ENCODE measurements at places on chromosomes 13 and 19. TPM values are rescaled to one million over a fixed set of nuclear protein-coding genes. Genes with fewer than 3 reads are reported as not detected.

GRCh38 chr13:42548731-42549551 is 25.0 kb upstream of the TNFSF11 start:
- DNase-seq = no peak

DNA sequence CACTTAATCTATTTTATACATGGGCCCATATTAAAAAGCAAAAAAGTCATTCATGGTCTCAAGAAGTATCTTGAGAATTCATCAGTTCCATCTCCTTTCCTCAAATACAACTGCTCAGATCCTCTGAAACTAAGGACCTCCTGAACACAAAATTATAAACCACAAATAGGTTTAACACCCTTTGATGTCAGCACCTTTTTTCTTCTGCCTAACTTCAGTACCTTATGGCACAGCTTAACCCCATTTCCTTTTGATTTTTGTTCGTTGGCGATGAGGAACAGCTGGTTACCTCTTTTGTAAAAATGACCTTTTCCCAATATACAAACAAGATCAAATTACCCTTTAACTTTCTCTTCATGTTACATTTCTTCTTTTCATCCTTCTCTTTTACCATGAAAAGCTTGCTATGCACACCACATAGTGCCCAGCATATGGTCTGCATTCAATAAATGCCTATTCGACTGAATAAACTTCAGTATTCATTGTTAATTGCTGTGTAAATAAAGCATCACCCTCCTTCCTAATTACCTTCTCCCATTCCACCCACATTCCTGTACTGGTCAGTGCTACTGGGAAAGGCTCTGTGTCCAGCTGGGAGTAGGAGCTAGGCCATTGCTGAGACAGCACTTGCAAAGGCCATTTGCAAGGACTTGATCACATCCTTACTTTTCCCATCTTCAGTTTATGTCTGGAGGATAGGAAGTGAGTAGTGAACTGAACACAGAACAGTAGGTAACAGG is 317.9 kb downstream of the SHISA2 start:
- no peak for DNase-seq

- DNase-seq = no peak
These were observed 117.5 kb downstream of the POU4F1 start for GRCh38 chr13:78485803-78486202.

DNA sequence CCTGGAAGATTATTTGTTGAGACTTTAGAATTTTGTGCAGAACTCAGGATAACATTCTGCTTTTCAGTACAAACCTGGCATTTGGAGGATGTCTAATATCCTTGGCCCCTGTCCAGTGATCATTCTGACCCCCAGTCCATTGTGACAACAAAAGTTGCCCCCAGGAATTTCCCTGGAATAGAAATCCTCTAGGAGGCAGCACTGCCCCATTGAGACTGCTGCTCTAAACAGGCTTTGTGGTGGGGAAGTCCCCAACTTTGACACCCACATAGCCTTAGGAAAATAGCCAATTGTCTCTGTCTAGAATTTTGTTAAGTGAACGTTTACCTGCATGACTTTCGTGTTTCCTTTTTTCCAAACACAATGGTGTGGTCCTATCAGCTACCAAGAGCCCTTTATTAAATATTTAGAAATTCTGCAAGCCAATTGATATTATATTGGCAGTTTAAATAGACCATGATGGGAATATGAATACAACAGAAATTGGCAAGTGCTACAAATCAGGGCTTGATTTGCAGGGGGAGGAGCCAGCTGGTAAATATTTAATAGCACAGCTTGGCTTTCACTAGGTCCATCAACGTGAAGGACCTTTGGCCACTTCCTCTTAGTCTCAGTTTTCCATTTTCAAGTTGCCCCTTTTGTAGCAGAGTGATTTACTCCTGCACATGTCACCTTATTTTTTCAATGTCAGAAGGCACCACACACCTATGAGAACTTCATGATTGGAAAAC is 451.7 kb downstream of the EFNB2 start:
- no peak for DNase-seq

GRCh38 chr19:31548941-31549340 is 199.7 kb upstream of the TSHZ3 start:
- DNase-seq = no peak

DNA sequence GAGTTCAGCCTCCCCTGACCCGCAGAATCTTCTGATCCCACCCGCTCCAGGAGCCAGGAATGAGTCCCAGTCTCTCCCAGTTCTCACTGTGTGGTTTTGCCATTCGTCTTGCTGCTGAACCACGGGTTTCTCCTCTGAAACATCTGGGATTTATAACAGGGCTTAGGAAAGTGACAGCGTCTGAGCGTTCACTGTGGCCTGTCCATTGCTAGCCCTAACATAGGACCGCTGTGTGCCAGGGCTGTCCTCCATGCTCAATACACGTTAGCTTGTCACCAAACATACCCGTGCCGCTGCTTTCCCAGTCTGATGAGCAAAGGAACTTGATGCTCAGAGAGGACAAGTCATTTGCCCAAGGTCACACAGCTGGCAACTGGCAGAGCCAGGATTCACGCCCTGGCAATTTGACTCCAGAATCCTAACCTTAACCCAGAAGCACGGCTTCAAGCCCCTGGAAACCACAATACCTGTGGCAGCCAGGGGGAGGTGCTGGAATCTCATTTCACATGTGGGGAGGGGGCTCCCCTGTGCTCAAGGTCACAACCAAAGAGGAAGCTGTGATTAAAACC is 1.1 kb upstream of the APOE start:
- DNase-seq = no peak

Gene UGGT2
- total RNA-seq = 8.6 TPM

DNA sequence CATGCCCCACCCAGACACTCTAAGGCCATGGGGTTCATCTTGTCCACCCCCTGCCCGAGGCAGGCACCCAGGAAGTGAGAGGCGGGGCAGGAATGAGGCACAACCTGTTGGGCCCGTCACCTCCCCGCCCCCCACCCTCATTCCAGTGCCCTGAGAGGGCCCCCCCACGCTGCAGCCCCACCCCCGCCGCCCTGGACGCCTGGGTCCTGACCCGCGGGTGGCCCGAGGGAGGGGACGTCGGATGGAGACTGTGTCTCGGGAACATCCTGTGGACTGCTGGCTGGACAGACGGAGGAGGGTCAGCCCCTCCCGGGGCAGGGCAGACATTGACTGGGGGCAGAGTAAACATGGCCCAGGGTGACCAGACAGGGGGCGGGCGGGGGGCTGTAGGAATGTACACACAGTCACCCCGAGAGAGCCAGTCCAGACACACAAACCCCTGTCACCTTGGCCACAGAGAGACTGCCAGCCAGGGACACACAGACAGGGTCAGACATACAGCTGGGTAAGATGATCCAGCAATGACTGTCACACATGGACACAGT is 7.4 kb upstream of the JUNB start:
- peak; percentile 65 for DNase-seq

- peak; percentile 96 for DNase-seq
These were observed at the start of gene NAA16 for GRCh38 chr13:41310963-41311405. TSS of gene NAA16 (plus strand) at chr13:41311267. CDS start at chr13:41311529, 262 bp downstream.

DNA sequence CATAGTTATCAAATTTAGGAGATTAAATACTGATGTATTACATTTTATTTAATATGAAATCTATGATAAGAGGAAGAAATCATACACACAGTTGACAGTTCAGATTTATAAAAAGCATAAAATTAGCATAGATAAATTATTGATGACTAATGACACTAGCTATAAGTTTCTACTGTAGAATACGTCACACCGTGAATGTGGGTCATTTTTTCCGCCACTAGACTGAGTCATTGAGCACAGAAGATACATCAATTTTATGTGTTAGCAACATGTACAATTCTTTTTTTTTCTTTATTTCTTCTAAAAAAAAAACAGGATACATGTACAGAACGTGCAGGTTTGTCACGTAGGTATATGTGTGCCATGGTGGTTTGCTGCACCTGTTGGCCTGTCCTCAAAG is 22.2 kb downstream of the AP2S1 start:
- DNase-seq = no peak

- DNase-seq = no peak
These were observed 5.2 kb downstream of the LRRC4B start for GRCh38 chr19:50562996-50563395.

Gene FAM83E
- total RNA-seq = not detected

- DNase-seq = no peak
These were observed 155.6 kb downstream of the COG6 start for GRCh38 chr13:39811051-39811450.

Gene NLRP9
- not detected for total RNA-seq

Data from Right ventricle myocardium superior (tissue), 1 donor.